Stimulated activated naive B cell treated with anti-CD40 and anti-IgM and Interleukin-4, amounts not matched to agents 10 μg/mL and 1 μg/mL and 100 μg/mL, for 72 hours (primary cell): ENCODE measurements at places on chromosomes 5 and 9.

GRCh38 chr5:88117546-88117945, 151.1 kb downstream of the TMEM161B start:
- no peak for DNase-seq

- DNase-seq, result no peak
These were observed 77.2 kb downstream of the MRPS30 start for GRCh38 chr5:44885903-44886302.

- DNase-seq, result no peak
These were observed 453.2 kb downstream of the PRR16 start for GRCh38 chr5:120917214-120917758.

GRCh38 chr5:179176166-179176565, 116.0 kb downstream of the ZNF354C start:
- DNase-seq, result no peak

DNA sequence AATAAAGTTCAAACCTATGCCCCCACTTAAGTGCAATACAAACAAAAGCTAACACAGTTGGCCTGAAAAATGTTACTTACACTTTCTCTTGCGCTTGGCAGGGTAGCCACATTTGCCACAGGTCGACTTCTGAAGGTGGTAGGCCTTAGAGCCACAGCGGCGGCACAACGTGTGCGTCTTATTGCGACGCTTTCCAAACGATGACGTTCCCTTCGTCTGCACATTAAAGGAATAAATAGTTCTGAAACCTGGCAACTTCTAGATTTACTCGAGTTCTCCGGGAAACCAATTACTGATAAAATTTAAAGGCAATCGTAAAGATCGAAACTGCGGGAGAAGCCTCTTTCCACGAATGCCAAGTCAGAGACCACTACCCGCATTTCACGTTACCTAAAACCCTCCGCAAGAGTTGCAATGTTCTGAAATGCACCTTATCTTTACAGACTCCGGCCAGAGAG, 602 bp downstream of the RPL37 start:
- DNase-seq, result no peak

DNA sequence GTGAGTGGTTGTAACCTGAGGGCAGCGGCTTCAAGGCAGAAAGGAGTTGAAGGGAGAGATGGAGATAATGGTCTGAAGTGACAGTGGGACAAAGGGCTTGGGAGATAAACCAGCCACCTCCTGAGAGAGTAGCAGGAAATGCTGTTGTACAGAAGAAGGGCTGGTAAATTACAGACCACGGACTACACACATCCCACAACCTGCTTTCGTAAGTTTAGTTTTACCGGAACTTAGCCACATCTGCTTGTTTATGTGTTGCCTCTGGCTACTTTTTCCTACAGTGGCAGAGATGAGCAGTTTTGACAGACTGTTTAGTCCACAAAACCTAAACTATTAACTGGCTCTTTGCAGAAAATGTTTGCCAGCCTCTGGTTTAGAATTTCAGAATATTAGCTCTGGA, 269.5 kb downstream of the ARHGEF28 start:
- no peak for DNase-seq

DNA sequence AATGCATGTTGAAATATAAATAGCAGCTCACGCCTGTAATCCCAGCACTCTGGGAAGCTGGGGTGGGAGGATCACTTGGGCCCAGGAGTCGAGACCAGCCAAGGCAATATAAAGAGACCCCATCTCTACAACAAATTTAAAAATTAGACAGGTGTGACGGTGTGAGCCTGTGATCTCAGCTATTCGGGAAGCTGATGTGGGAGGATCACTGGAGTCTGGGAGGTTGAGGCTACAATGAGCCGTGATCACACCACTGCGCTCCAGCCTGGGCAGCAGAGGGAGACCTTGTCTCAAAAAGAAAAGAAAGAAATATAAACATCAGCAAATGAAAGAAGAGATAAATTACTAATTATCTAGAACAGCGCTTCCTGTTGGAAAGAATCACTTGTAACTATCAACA, 105.0 kb downstream of the MAPKAP1 start:
- DNase-seq, result no peak

GRCh38 chr5:161105525-161105924, 253.5 kb upstream of the ATP10B start:
- no peak for DNase-seq

DNA sequence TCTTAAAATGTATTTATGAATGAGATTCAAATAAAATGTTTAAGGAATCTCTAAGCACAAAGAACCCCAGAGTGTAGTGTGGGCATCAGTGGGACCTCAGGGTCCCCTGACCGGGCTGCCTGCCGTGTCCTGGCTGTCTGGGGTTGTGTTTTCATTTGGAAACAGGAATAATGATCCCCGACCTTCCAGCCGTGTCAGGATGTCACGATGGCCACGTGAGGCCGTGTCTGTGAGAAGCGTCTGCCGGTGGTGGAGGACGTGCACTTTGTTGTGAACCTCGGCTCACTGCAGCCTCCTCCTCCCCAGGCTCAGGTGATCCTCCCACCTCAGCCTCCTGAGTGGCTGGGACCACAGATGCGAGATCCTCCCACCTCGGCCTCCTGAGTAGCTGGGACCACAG, 4.3 kb downstream of the TRAF2 start:
- no peak for DNase-seq

GRCh38 chr9:125758986-125759763, 12.0 kb downstream of the PBX3 start:
- DNase-seq, result peak; percentile 16

GRCh38 chr5:38697013-38697412, 140.6 kb upstream of the LIFR start:
- no peak for DNase-seq

DNA sequence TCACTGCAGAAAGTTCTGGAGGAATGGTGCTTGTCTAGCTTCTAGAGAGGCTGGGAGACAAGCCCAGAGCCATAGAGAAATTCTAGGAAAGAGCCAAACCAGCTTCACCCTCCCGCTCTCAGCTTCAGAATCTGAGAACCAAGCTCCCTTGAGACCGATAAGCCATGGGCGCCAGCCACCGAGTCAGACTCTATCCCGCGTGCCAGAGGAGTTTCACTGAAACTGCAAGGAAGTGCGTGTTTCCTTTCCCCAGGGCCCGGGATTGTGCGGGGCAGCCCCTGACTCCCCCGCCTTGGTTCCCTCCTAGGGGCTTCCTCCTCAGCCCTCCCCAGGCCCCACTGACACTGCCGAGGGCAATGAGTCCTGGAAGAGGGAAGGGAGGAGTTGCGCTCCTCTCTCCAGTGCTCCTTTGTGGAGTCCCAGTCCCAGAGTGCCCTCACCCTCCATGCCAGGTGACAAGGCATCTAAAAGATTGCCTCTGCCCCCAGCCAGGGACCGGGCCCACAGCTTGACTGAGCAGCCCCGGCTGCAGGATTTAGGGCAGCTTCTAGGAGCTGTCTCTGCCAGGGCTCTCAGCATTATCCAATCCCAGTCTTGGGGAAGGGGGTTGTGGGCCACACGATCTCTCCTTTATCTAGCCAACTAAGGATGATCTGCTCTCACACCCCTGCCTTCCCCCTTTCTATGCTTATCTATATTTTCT, 18.4 kb upstream of the TCF7 start:
- no peak for DNase-seq
